ENCODE measurements at places on chromosomes 6 and 20.
A peak's percentile ranks its signal among the peaks of the same experiment; 100 is the strongest.

- DNase-seq: no peak
Observed at GRCh38 chr6:149861603-149862423, 2.3 kb downstream of the LRP11 start.

- no peak for DNase-seq
Observed at GRCh38 chr6:15343490-15344191, 97.8 kb downstream of the JARID2 start.

DNA sequence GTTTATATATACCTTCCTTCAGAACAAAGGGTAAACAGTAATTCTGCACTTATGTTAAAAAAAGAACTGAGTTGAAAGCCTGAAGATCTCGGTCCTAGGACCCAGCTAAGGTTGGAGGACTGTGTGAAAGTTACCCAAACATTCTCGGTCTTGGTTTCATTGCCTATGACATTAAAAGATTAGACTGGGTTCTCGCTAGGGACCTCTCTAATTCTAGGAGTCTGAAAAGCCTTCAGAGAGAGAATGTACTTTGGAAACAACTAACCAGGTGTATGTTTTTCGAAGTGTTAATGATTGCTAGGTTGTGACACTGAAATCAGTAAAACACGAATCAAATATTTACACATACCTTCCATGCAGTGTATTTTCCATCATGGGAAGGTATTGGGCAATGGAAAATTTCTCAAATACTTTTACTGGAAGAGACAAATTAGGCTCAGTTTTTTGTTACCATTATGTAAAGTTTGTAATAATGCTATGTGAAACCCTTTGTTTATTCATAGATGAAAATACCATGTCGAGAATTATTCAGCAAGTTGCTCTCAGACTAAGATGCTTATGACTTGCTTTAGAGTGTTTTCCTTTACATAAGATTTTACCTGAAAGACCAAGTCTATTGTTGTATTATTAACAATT is 113.7 kb upstream of the LOC128125822 start:
- DNase-seq: no peak

DNA sequence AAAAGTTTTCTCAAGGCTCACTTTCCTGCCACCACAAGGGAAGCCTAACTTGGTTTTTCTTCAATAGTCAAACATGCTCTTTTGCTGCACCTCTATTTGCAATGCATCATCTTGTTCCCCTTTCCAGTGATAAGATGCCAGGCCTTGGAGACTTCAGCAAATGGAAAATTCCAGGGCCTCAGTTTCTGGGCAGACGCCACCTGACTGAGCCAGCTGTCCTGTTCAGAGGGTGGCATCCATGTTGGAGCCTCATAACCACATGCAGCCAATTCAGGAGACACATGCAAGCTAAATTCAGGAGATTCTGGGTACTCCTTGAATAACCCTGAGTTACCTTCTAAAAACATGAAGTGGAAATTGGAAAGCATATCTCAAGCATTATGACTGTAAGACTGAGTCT is 285.6 kb upstream of the RNF24 start:
- no peak for DNase-seq

- no peak for DNase-seq
Observed at GRCh38 chr20:36311854-36312723, 6.0 kb downstream of the DLGAP4 start.

GRCh38 chr6:20211037-20211940 is 980 bp downstream of the MBOAT1 start:
- DNase-seq: peak; percentile 26

GRCh38 chr6:167272151-167272550 is 19.0 kb upstream of the UNC93A start:
- no peak for DNase-seq

DNA sequence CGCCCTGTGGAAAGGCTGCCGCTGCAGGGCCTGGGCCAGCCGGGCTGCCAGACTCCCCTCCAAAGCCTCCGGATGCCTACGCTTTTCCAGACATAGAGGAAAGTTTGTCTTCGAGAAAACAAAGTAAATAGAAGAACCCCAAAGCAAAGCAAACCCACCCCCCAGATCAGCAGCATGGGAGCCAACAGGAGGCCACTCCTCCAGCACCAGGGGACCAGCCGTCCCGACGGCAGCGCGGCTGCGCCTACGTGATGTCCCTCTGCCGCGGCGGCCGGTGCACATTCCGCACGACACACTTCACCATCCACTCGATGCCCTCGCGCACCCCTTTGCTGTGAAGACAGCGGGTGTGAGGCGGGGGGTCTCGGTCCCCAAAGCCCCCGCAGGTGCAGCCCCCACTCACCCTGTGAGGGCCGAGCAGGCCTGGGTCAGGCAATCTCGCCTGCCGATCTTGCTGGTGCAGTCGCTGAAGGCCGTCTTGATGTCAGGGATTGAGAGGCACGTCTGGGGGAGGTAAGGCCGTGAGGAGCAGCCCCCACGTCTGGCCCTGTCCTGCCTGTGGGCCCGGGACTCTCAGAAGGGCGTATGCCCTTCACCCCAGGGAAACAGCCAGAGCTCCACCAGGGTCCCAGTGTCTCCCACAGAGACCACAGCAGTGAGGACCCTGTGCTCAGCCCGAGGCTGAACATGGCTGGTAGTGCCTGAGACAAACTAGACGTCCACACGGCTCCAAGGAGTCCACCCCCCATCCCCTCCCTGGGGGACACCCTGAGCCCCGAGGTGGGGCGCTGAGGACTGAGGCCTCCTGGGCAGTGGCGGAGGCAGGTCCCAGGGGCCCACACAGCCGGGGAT is 4.0 kb downstream of the TNFRSF6B start:
- DNase-seq: peak; percentile 19

GRCh38 chr20:44442298-44443070 is 33.2 kb upstream of the TTPAL start:
- no peak for DNase-seq

GRCh38 chr6:128172752-128173682 is 272.2 kb upstream of the THEMIS start:
- DNase-seq: no peak

- DNase-seq: no peak
Observed at GRCh38 chr6:106470811-106471210, 110.3 kb downstream of the CRYBG1 start.

- DNase-seq: no peak
Observed at GRCh38 chr6:119237177-119237715, 112.3 kb downstream of the MAN1A1 start.

- DNase-seq: no peak
Observed at GRCh38 chr6:26354162-26354561, 10.8 kb upstream of the BTN3A2 start.

GRCh38 chr6:51339728-51340127 is 521.1 kb downstream of the TFAP2B start:
- DNase-seq: no peak

GRCh38 chr20:10438217-10438616 is 3.1 kb downstream of the SLX4IP start:
- DNase-seq: no peak
